ENCODE measurements at places on chromosomes 5 and 9.

DNA sequence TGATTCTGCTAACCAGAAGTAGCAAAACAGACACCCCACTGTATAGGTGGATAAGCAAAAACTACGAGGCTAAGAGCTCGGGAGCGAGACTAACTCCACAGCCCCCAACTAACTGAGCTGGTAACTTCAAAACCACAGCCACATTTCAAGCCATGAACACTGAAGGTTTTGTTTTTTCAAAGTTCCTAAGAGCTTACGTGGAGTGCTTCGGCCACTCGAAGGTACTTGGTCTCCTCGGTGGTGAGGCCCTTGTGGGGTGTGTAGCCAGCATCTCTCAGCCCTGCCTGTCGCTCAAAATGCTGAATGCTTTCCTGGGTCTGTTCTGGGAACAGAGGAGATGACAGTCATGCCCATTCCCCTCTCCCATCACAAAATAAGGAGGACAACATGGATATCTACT is 11.1 kb downstream of the KIAA1191 start:
- no peak for DNase-seq

DNA sequence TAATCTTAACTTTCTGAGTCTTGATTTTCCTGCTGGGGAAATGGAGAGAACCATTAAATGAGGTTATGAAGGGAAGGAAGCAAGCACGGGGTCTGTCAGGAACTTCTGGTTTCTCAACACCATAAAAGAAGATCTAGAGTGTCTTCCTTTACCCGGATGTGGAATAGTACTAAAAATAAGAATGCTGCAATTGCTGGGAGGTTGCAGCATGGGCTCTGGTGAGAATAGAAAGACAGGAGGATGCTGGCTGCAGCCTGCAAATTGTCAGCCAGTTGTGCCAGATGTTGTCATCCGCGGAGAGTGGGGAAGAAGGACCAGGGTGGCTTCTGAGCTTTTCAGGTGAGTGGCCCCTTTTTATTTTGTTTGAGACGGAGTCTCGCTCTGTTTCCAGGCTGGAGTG is 69.3 kb upstream of the STC2 start:
- no peak for DNase-seq

GRCh38 chr9:11135851-11136250 is 523.0 kb upstream of the PTPRD start:
- no peak for DNase-seq

DNA sequence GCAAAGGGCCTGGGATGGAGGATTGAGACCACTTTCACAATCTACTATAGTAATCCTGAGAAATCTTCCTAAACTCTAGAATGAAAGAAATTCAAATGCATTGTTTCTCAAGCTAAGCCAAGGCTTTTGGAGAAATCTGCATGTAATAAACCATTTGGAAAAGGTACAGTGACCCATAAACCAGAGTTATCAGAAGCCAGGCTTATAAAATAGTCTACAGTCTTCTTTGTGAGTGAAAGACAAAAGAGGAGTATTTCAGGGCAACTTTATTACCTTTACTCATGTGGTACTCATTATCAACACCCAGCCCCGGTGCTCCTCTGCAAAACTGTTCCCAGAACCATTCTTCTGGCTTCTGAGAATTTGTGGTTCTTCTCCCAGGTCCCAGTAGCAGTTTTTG is 87.0 kb downstream of the GALNT10 start:
- DNase-seq = no peak

DNA sequence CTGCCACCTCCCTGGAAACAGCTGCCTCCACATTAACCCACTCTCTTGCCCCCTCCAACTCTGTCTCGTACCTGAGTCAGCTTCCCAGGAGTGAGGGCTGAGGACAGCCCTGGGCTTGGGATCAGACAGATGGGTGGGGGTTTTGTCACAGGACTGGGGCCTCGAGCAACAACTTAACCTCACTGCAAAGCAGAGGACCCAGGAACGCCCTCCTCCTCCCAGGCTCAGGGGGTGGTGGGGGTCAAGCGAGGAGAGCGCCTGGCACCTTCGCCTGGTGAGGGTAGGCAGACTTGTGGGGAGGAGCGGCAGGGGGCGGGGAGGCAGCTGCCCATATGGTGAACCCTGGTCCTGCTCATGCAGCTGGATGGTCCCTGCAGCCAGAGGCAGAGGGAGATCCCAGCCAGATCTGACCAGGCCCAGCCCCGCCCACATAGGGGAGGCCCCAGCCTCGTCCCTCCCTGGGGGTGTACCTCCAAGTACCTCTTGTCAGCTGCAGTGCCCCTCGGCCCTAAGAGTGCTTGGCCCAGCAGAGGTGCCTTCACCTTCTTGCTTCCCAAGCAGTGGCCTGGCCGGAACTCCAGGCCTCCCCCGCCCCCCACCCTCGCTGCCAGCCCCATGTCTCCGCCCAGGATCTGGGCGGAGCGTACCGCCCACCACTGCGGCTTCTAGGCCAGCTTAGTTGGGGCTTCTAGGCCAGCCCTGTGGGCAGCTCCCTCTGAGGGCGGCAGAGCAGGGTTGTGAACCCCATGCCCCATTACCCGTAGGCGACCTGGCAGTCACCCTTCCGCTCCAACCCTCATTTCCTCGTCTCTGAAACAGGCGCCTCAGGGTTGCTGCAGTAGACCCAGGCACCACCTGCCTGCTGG is at the start of gene SARDH:
TSS of gene SARDH (minus strand) at position 579 of the 866 bp plus-strand sequence. CDS start 4,179 bp downstream, outside the sequence.
- peak; percentile 69 for DNase-seq

GRCh38 chr5:59040804-59041201 is 457.9 kb downstream of the RAB3C start:
- DNase-seq = no peak

GRCh38 chr5:14143841-14144585 is 871 bp downstream of the TRIO start:
- DNase-seq = peak; percentile 42

- no peak for DNase-seq
These were observed 56.9 kb upstream of the MSX2 start for GRCh38 chr5:174667526-174667925.

DNA sequence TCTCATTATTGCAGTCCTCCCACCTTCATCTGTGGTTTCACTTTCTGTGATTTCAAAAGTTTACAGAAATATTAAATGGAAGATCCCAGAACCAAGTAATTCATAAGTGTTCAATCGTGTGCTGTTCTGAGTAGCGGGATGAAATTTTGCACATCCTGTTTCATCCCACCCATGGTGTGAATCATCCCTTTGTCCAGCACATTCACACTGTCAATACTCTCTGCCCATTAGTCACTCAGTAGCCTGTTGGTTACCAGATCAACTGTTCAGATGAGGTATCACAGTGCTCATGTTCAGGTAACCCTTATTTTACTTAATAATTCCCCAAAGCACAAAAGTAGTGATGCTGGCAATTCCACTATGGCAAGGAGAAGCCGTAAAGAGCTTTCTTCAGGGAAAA is 26.8 kb downstream of the FAM81B start:
- DNase-seq = no peak

GRCh38 chr5:55427157-55427556 is 107.6 kb downstream of the PLPP1 start:
- no peak for DNase-seq

DNA sequence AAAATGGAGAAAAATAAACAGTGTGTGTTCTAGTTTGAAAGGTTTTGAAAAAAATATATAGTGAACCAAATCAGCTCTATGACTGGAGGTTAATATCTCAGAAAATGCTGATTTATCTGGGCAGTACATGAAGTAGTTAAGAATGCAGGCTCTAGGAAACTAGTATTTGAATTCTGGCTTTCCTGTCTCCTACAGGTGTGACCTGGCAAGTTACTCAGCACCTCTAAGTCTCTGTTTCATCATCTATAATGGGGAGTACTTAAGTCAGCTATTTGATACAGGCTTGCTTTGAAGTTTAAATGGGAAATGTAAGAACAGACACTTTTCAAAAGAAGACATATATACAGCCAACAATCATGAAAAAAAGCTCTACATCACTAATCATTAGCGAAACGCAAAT is 5.2 kb downstream of the GRAMD2B start:
- no peak for DNase-seq

DNA sequence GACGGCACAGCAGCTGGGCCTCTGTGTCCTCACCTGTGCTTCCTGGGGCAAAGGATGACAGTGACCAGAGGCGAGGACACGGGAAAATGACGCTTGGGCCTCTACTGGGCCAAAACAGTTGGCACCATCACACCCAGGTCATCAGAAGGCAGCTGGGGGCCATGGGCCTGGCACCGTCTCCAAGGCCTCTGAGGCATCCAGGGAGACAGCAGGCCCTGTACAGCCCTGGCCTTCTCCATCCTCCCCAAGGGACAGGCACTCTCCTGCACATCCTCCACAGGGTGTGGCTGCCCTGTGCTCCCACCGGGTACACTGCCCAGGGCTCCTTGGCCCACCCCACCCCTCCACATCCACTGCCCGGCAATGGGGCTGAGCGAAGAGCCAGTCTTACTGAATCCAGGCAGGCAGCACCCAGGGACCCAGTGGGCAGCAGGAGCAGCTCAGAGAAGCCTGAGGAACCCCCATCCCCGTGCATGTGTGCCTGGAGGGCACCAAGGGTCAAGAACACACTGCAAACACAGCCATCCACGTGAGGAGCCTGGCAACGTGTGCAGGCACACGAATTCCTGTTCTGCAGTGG is 4.0 kb downstream of the LPCAT1 start:
- DNase-seq = no peak

- DNase-seq = no peak
These were observed 1211.1 kb upstream of the CDH18 start for GRCh38 chr5:21199087-21199486.

DNA sequence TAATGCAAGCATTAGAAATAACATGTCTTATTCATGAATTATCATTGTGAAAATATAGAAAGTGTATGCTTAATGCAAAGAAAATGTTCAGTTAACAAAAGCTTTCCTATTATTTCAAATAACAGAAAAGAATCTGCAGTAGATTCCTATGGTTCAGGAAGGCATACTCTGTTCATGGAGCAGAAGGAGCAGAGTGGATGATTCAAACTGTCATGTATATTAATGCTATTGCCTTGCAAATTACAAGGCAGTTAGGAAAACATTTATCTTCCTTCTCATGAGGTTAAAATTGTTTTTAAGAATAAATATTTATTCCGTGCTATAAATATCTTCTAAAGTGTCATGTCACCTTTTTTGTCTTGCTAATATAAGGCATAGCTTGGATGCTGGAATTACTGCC is 47.5 kb downstream of the PCSK1 start:
- DNase-seq = no peak

- DNase-seq = no peak
These were observed 208.7 kb downstream of the ARRDC3 start for GRCh38 chr5:91174396-91174795.

GRCh38 chr9:88786291-88787079 is 204.8 kb upstream of the S1PR3 start:
- DNase-seq = no peak

DNA sequence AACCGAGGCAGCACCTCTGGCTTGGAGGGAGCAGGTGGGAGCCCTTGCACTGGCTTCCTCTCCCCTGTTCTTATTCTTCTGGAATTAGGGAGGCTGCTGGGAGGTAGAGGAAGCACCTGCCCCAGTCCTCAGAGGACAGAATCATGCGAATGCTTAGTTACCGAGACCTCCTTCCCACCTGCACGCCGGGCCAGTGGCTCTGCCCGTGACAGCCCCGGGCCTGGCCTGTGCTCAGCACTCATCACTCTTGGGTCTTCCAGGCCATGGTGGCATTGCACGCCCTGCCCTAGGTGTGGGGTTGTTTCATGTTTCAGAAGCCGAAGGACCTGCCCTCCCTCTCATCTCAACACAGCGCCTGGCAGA is 45.3 kb upstream of the NKD2 start:
- DNase-seq = no peak

GRCh38 chr9:90007516-90008440 is 403.0 kb downstream of the GADD45G start:
- no peak for DNase-seq

GRCh38 chr5:169248550-169248949 is 52.4 kb downstream of the SLIT3 start:
- no peak for DNase-seq
